ENCODE measurements at places on chromosomes 1 and 21.

DNA sequence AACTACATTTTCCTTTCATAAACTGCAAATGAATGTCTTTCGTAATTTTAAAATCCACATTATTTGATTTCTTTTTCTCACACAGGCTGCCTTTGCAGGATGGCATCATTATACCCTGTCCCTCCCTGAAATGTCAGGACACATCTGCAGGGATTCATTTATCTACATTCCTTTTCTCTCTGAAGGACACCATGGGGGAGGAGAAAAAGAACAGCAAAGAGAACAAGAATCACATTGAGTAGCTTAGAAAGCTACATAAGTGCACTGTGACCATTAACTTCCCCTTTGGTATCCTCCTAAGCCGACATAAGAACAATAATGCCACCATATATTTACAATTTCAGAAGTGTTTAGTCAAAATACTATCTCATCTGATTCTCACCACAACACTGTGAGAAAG, 129.5 kb downstream of the PIGK start:
- DNase-seq: no peak

- DNase-seq: no peak
These were observed 739 bp upstream of the IFI6 start for GRCh38 chr1:27672750-27673112.

- no peak for DNase-seq
These were observed 7.0 kb downstream of the NAV1 start for GRCh38 chr1:201545851-201546492.

DNA sequence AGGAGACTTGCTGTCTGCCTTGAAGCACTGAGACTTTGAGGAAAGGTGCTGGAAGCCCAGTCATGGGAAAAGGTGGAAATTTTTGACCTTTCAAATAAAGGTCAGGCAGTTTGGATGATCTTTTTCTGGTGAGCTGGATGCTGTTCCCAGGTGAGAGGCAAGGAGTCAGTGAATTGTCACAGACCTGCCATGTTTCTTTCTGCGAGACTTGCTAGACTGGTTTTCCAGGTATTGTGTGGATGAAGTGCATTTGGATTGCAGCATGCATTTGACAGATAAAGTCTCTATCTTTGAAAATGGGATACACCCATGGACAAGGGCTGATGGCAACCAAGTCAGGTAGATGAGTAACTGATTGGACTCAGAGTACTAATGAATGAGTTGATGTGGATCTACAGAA, 65.7 kb upstream of the NHLH2 start:
- DNase-seq: no peak

DNA sequence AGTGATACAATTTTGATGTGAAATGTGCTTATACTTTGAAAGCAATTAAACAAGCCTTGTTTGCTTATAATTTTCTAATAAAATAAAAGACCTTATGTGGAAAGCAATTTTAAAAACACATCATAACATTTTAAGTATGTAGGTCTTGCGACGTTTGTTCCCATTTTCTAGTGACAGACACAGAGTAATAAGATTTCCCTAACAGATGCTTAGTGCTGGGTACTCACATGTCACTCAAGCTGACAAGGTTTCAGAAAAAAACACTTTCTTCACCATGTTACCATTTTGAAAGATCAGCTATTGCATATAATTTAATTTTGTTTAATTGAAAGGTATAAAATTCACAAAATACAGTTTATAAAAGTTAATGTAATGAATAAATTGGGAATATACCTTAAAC, 14.1 kb upstream of the ZRANB2 start:
- no peak for DNase-seq

DNA sequence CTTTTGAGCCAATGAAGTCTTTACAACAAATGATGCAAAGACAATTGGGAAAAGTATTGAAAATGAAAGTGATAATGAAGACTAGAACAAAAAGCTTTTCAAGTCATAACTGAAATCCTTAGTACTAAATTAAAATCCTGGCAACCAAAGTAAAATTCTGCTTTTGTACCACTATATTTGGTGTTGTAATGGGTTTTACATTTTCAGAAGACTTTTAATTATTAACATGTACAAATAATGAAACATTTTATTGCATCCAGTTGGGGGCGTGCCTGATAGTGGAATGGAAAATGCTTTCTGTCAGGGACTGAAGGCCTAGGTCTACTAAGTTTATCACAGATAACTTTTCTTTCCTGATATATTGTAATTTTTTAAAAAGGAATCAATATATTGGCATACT, 89.4 kb downstream of the SDCCAG8 start:
- DNase-seq: no peak

GRCh38 chr1:175314300-175314699, 121.7 kb upstream of the KIAA0040 start:
- no peak for DNase-seq

DNA sequence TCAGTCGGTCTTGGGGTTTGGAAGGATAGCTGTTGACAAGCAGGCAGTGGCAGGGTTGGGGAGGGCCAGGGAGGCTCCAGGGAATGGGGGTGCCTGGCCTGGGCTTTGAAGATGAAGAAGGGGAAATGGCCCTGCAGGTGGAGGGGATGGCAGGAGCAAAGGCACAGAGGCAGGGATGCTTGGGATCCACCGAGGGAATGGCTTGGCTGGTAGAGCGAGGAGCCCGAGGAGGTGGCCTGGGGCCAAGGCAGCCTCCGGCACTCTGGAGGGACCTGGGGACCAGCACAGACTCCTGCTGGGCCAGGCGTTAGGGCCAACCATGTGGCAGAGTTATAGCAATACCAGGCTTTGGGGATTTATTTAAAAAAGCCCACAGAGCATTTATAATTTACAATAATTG, 62.9 kb upstream of the EDN2 start:
- DNase-seq: no peak

- DNase-seq: no peak
These were observed 60.1 kb downstream of the RGS13 start for GRCh38 chr1:192696082-192696481.

GRCh38 chr1:29310616-29311180, 74.4 kb downstream of the PTPRU start:
- DNase-seq: no peak

DNA sequence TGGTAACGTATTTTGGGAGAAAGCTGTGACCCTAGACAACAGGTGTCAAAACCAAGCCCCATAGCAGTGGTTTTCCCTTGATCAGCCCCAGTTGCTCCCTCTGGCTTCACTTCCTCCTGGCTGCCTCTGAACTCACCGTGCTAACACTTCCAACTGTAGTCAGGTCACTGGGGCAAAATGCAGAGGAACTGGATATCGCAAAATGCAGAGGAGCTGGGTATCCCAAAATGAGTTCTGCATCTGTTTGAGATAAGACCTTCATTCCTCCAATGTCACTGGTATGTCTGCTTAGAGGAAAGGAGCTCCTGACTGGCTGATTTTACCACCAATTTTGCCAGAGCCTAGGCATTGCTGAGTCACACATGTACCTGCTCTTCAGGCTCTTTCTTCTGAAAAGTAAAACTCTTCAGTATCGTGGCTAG, 19.6 kb upstream of the TACSTD2 start:
- DNase-seq: no peak

DNA sequence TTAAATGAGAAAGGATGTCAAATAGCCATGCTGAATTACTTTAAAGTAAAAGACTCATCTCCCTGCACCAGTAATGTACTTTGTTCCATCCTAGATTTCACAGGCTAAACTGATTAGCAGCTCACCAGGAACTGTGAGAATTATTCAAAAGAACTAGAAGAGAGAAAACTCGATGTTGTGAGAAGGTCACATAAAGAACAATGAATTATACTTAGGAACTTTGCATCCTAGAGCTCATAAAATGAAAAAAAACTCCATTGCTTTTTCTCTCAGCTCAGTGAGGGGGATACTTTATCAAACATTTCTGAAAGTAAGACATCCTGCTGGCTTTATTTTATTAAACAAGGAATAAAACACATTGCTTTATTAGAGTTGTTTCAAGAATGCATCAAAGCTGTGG, 278.5 kb downstream of the MRPL39 start:
- DNase-seq: no peak

GRCh38 chr1:206651958-206652890, 16.9 kb downstream of the DYRK3 start:
- no peak for DNase-seq

- DNase-seq: no peak
These were observed 38.4 kb upstream of the CASZ1 start for GRCh38 chr1:10834770-10835412.

DNA sequence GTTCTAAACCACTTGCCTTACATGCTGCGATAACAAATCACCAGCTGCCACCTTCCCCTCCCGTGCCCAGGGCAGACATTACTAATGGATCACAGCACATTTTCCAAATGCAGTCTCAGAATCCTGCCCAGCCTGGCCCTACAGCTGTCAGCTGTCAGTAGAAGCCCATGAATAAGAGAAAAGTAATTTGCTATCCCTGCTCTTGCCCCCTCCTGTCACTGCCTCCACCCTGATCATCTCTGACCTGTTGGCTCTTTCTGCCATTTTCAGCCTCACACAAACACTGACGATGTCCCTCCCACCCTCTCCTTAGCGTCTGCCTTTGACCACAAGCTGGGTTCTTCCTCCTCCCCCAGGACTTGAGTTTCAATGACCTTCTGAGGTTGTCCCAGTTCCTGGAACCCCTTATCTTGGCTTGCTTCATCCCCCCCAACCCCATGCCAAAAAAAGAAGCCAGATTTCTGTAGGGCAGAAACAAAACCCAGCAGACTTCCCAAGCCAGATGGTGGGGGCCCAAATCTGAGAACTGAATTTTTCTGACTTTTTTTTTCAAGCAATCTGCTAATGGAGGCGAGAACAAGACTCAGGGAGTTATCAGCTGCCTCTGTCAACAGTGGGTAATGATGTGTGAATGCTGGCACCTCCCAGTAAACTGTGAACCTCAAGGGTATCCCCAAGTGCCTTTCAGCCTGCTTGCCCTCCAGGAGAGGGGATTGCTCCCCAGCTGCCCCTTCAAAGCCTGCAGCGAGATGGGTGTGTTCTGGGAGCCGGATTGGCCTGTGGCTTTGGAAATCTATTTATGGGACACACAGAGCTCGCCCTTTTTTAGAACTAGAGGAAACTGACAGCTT, 216.5 kb upstream of the VAMP3 start:
- DNase-seq: no peak

- no peak for DNase-seq
These were observed 94.5 kb upstream of the SLC5A9 start for GRCh38 chr1:48127735-48128685.

DNA sequence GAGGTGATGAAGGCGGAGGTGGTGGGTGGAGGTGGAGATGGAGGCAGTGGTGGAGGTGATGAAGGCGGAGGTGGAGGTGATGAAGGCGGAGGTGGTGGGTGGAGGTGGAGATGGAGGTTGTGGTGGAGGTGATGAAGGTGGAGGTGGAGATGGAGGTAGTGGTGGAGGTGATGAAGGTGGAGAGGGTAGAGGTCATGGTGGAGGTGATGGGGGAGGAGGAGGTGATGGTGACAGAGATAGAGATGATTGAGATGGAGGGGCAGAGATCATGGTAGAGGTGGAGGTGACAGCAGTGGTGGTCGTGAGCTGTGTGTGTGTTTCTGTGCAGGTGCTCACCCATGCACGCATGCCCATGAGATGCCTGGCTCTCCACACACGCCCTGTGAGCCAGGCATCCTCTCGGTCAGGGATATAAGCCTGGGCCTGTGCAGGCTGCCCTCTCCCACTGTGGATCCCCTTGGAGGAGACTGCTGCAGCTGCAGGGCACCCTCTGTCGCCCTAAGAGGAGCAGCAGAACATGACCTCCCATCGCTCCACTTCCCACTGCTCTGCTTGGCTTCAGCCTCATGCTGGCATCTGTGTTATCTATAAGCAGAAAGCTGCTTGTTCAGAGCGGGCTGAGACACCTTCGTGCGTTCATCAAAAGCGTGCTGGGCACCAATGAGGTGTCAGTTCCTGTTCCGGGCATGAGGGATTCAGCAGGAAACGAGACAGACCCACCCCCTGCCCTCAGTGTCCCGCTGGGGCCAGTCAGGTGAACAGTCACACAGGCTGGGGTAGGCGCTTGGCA, 20.5 kb upstream of the NPHP4 start:
- no peak for DNase-seq

DNA sequence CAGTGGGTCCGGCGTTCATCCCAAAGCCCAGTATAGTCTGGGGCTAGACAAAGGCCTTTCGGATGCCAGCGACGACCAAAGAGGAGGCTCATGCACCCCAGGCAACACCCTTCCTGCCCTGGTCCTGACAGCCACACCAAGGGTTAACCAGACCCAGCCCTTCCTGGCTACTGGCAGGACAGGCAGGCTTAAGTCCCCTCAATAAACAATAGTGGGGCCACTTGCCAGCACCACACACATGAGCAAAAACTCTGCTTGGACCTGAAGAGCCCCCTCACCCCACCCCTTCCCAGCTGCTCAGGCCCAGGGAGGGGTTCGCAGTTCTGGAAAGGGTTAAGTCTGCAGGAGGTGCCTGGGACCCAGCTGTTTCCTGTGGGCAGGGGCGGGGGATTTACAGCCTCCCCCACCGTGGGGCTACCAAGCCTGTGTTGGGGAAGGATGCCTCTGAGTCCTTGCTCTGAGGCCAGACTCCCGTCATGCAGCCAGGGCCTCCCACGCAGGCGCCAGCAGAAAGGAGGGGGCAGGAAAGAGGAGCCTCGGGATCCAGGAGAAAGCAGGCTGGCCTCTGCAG, 18.2 kb downstream of the PHLDA3 start:
- no peak for DNase-seq

DNA sequence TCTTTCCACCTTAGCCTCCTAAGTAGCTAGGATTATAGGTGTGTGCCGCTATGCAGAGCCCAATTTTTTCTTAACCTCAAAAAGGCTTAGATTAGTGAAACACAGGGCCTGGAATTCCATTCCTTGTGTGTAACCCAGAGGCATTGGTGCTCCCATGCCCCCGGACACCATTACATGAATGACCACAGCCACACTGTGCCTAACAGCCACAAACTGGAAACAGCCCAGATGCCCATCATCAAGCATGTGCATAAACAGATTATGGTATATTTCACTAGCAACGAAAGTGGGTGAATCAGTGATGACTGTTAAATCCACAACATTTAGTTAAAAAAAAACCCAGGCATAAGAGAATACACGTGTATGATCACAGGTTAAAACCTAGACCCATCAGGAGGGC, 24.4 kb downstream of the ADAM30 start:
- no peak for DNase-seq

GRCh38 chr1:62800825-62801306, 16.9 kb downstream of the ATG4C start:
- DNase-seq: no peak

- no peak for DNase-seq
These were observed 45.9 kb downstream of the NID1 start for GRCh38 chr1:236018885-236019453.

DNA sequence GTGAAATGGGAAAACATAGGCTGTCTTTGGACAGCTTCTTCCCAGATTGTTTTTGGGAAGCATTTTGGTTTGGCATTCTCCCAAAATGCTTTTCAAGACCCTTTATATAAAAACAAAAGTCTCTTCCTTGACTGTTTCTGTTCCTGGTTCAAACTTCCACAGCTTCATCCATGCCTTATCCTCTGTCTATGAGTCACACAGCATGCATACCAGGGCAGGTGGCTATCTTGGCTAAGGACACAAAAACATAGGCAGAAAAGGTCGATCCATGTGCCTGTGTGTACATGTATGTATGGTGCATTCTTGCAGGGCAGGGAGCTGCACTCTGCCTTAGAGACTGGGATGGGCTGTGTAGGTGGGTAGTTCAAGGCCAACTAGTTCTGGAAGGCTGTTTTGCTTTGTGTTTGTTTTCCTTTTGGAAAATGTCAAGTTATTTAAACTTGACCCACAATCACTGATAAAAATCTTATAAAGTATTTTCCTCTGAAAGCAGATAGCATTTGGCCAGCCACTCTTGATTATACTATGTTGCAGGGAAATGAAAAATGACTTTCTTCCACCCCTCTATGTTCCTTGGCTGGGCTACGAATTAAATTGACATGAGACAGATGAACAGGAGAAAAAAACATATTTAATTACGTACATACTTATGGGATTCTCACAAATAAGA, 437.0 kb downstream of the SIPA1L2 start:
- DNase-seq: no peak

Data from Caco-2 (cell line).